ENCODE measurements at places on chromosomes 1 and 21. TPM values are rescaled to one million over a fixed set of nuclear protein-coding genes. Genes with fewer than 3 reads are reported as not detected.

The SELL gene
- not detected for total RNA-seq

The ZFP69B gene
- total RNA-seq: 8.2 TPM

The ACTL8 gene
- under 0.01 TPM for total RNA-seq

The IFI6 gene
- total RNA-seq: 13.2 TPM

The ZNF683 gene
- total RNA-seq: not detected

The TGFBR3 gene
- 5.9 TPM for total RNA-seq

The TMEM269 gene
- not detected for total RNA-seq

The PLPPR5 gene
- total RNA-seq: 0.05 TPM

The PLPP3 gene
- 5.3 TPM for total RNA-seq

The ATP6V1G3 gene
- not detected for total RNA-seq

The MCOLN2 gene
- total RNA-seq: 0.30 TPM

The SGIP1 gene
- total RNA-seq: 4.4 TPM

The PALMD gene
- 0.59 TPM for total RNA-seq

The ZNF695 gene
- total RNA-seq: 0.59 TPM

The LMX1A gene
- total RNA-seq: not detected
